CD4-positive, alpha-beta memory T cell (primary cell): ENCODE measurements at places on chromosomes 5 and 9. TPM values are rescaled to one million over a fixed set of nuclear protein-coding genes. Genes with fewer than 3 reads are reported as not detected.

GRCh38 chr5:151004499-151004898 is 15.9 kb upstream of the GPX3 start:
- no peak overlapping the region for H3K27ac ChIP-seq
- no peak for DNase-seq
- H3K27me3 ChIP-seq, result no peaks in the 10 kb centered on the region
- no peak overlapping the region for H3K4me3 ChIP-seq

The RBM18 gene
- 21.4 TPM for total RNA-seq

- peaks cover 51% of the 10 kb centered on the region for H3K4me1 ChIP-seq
- no peaks in the 10 kb centered on the region for H3K27me3 ChIP-seq
- peaks cover 93% of the 10 kb centered on the region for H3K36me3 ChIP-seq
- H3K27ac ChIP-seq, result peak overlapping the region; percentile 60
- peak; percentile 79 for DNase-seq
Observed at GRCh38 chr5:170254056-170254455, 21.3 kb downstream of the C5orf58 start.

- no peaks in the 10 kb centered on the region for H3K27me3 ChIP-seq
- no peak overlapping the region for H3K27ac ChIP-seq
- H3K4me3 ChIP-seq, result no peak overlapping the region
- H3K36me3 ChIP-seq, result no peaks in the 10 kb centered on the region
Observed at GRCh38 chr5:124888050-124888506, 141.6 kb upstream of the ZNF608 start.

- H3K4me1 ChIP-seq, result no peaks in the 10 kb centered on the region
- H3K27ac ChIP-seq, result no peak overlapping the region
- no peaks in the 10 kb centered on the region for H3K27me3 ChIP-seq
- no peak for DNase-seq
- no peaks in the 10 kb centered on the region for H3K36me3 ChIP-seq
Observed at GRCh38 chr5:15549961-15550360, 50.0 kb downstream of the FBXL7 start.

- H3K36me3 ChIP-seq, result no peaks in the 10 kb centered on the region
- peaks cover 2% of the 10 kb centered on the region for H3K4me1 ChIP-seq
- no peaks in the 10 kb centered on the region for H3K27me3 ChIP-seq
- H3K27ac ChIP-seq, result no peak overlapping the region
Observed at GRCh38 chr9:112162621-112163413, 12.3 kb downstream of the SUSD1 start.

The C9orf50 gene
- not detected for total RNA-seq

DNA sequence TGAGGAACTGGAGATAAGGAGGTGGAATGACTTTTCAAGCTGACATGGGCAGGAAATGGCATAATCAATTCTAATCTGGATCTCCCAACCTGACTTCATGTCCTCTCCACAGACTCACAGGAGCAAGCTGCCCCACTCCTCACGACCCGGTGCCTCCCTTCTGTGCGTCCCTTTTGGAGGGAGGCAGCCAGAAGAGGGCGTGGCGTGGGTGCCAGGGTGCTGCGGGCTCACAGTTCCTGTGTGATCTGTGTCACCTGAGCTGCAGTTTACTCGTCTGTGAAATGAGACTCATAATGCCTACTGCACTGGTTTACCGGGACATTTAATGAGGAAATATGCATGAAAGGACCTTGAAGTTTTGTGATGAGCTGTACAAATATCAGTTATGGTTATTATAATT is 207.4 kb downstream of the DAB2IP start:
- H3K27me3 ChIP-seq, result no peaks in the 10 kb centered on the region
- H3K4me1 ChIP-seq, result no peaks in the 10 kb centered on the region
- H3K36me3 ChIP-seq, result no peaks in the 10 kb centered on the region
- no peak overlapping the region for H3K27ac ChIP-seq

The FGF18 gene
- total RNA-seq, result 0.32 TPM

The OR13C9 gene
- not detected for total RNA-seq

- no peaks in the 10 kb centered on the region for H3K27me3 ChIP-seq
- no peak for DNase-seq
- H3K27ac ChIP-seq, result no peak overlapping the region
- no peaks in the 10 kb centered on the region for H3K4me1 ChIP-seq
- no peak overlapping the region for H3K4me3 ChIP-seq
Observed at GRCh38 chr5:142053426-142054151, 40.8 kb upstream of the GNPDA1 start.

The PCDHGB5 gene
- total RNA-seq, result 0.42 TPM

DNA sequence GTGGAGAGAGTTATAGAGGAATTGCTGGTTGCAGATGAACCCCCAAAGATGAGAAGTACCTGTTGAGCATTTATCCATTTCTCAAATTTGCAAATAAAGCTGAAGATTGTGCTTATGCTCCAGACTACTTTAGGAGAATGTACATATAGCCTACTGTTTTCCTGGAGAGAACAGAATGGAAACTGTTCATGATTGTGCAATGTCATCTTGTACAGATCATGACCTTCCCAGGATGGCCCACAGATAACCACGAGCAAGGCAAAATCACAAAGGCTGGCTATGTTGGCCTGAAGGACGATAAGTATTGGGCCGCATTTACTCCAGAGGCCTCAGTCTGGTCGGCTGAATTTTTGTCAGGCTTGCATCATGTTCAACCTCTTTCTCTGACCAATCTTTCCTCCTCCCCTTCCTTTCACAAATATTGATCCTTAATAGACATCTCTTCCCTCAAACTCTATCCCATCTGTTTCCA is 28.5 kb upstream of the RICTOR start:
- H3K27me3 ChIP-seq, result no peaks in the 10 kb centered on the region
- peaks cover 24% of the 10 kb centered on the region for H3K36me3 ChIP-seq
- H3K4me1 ChIP-seq, result peaks cover 26% of the 10 kb centered on the region

GRCh38 chr5:144465441-144465840 is 294.8 kb downstream of the KCTD16 start:
- DNase-seq, result no peak
- no peak overlapping the region for H3K27ac ChIP-seq
- no peaks in the 10 kb centered on the region for H3K27me3 ChIP-seq

The ACTBL2 gene
- not detected for total RNA-seq

The ADAMTSL2 gene
- total RNA-seq, result 0.09 TPM

DNA sequence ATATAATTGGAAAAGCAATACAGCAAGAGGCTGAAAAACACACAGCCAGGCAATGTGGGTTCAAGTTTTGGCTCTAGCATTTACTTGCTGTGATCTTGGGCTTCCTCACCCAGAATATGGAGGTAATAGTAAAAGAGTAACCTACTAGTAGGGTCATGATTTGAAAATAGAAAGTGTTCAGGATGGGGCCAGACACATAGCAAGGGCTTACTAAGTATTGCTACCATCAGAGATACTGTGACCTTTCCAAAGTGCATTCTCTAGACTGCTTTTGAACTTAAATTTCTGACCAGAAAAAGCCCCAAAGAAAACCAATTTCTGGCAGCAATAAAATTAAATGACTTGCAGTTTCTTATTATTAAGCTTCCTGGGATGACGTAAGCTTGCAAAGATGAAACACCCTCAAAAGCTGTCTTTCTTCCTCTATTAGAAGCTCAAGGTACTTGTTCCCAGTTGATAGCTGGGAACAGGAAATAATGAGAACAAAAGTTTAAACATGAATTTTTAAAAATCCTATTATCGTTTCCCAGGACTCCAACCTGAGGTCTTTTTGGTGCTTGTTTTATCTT is 20.3 kb downstream of the SLC45A2 start:
- H3K27me3 ChIP-seq, result no peaks in the 10 kb centered on the region
- no peaks in the 10 kb centered on the region for H3K36me3 ChIP-seq
- no peaks in the 10 kb centered on the region for H3K4me1 ChIP-seq
- DNase-seq, result no peak

- H3K27me3 ChIP-seq, result peaks cover 11% of the 10 kb centered on the region
- H3K4me1 ChIP-seq, result peaks cover 9% of the 10 kb centered on the region
- DNase-seq, result peak; percentile 42
Observed at GRCh38 chr5:140926443-140927227, 536 bp downstream of the PCDHAC1 start.
